ENCODE measurements at places on chromosomes 7 and 10.

DNA sequence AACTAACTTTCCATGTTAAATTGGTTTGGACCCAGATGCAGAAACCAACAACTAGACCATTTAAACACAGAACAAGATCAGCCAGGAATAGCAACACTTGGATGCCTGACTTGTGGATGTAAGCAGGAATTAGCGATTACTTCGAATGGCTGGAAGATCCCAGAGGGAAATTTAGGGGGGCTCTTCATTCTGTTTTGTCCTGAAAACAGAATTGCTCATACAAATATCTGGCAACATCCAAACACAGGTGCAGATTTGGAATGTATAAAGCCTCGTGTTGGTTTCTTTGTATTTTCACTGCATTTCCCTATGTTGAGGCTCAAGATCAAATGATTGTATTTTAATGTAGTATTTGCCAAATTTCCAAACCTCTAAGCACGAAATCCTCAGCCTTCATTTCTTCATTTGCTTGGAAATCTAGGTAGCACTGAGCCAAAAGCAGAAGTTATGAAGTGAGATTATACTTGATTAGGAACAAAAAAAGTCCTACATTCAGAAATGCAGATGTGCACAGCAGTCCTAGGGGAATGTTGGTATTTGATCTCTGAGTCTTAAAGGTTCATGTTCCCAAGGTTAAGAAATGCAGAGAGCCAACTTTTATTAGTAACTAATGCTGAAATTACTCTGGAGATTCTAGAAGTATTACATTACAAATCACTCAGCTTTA is 248.7 kb upstream of the TCF7L2 start:
- DNase-seq: no peak

DNA sequence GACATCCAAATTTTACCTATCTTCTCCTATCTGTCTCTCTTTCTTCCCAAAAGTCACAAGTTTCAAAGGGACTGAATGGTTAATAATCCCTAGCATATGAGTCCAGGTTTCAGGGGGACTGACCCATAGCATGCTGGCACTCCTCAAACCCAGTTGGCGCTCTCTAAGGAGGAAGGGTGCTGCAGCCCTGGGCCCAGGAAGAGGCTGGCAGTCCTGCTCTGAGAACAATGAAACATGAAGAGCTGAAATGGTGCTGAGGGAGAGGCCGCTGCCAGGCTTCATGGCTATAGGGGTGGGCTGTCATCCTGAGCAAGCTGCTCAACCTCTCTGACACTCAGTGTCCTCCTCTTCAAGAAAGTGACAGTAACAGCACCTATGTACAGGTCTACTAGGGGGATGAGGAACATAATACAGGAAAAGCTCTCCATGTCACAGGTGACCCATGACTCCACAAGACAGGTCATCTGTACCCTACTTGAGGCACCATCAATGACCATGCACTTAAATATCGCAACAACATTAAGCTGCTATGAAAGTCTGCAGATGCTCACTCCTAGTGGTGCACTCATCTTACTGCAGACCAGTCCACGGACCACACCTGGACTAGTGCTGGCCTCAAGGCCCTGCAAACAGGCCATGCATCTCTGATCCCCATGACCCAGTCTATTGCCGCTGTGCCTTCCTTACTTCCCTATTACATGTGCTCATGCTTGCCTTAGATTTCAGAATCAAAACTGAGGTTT is 17.0 kb downstream of the COBL start:
- DNase-seq: no peak

GRCh38 chr7:101402081-101402779 is 39.6 kb downstream of the COL26A1 start:
- DNase-seq: no peak

- DNase-seq: no peak
Observed at GRCh38 chr10:120420421-120420820, 36.6 kb upstream of the PLPP4 start.

- no peak for DNase-seq
Observed at GRCh38 chr7:9125246-9125645, 691.8 kb downstream of the NXPH1 start.

GRCh38 chr10:130905386-130905785 is 406.1 kb downstream of the TCERG1L start:
- no peak for DNase-seq

- no peak for DNase-seq
Observed at GRCh38 chr10:93680412-93681047, 21.9 kb downstream of the FRA10AC1 start.

GRCh38 chr7:11327633-11328032 is 354.0 kb downstream of the PHF14 start:
- DNase-seq: no peak

DNA sequence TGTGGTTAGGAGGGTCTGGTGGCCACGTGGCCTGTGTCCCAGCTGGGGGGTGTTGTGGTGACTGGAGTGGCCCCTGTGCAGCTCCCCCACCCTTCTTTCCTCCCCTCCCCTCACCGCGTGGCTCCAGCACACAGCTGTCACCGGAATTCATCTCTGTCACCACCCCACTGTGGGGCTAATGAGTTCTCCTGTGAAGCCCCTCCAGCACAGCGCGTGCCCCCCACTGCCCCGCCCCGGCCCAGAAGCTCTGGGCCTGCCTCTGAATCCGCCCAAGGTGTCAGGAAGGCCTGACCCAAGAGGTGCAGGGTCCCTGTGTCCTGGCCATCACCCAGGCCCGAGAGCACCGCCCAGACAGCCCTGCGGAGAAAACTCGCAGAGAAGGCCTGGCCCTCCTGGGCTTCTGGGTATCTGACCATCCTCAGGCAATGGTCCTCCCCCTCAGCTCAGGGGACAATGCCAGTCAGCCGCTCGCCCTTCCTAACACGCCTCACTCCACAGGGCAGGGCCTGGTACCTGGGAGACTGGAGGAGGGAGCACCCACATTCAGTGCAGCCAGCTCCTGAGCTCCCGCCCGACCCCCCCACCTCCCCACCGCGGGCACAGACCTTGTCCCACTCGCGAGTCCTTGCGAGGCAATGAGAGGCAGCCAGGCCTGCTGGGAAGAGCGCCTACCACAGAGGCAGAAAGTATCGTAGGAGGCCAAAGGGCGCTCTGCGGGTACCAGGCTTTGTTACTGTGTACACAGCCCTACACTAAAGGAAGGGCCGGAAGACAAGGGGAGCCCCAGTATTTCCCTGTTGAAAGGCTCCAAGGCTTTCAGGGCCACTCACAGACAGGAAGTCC is 38.2 kb downstream of the GBX1 start:
- no peak for DNase-seq

DNA sequence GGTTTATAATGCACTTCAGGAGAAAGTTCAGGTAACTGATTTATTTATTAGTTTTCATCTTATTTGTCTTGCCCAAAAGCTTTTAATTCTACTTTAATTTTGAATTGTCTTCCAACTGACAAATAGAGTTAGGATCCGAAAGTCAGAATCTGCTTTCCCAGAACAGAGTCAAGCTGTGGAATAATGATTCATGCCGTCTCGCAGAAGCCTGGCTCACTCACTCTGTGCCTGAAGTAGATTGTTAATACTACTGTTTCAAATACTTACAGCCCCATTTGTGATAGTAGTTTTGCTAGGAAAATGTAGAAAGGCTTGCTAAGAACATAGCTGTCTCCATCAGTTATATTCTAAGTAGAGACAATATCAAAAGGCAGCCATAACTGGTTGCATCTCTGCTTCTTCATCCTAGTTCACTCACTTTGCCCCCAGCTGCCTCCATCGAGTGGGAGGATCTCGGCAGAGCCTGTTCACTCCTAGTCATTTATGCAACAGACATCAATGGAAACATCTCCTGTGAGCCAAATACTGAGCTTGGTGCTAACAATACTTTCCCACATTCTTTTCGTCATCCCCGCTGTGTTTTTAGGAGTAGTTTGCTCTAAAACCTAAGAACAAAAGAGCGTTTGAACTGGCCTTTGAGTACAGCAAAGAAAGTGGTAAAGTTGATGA is 28.0 kb downstream of the ABRAXAS2 start:
- no peak for DNase-seq

DNA sequence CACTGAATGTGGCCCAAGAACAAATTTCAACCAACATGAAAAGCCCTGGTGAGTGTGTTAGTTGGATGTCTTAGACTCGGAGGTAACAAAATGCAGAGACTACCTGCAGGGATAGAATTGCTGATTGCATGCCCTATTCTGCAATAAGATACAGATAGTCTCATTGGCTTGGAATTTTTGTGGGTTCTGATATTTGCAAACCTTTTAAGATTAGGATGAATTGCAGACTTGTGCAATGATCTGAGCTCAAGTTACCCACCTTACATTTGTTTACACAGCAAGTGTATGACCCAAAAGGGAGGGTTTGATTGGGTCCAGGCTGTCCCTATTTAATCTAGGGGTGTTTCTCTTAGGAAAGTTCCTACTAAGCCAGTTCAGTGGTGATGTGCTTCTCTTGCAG is 45.4 kb downstream of the GPR37 start:
- no peak for DNase-seq

GRCh38 chr7:40643664-40644063 is 508.9 kb downstream of the SUGCT start:
- no peak for DNase-seq

GRCh38 chr10:111354859-111355258 is 278.0 kb downstream of the ADRA2A start:
- DNase-seq: no peak

DNA sequence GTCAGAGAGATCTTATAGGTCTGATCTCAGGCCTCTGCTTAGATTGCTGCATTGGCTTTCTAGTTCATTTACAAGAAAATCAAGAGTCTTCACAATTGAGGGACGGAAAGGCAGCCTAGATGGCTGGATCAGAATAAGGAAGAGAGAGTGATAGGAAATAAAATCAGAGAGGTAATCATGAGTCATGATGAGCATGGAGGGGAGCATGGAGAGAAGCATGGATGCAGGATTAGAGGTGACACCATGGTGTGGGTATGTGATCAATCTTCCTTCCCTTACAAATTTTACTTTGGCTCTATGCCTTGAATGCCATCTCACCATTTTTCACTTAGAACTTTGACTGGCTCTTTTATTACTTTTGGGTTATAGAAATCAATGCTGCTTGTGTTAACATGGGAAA is 1.4 kb downstream of the BCCIP start:
- no peak for DNase-seq

DNA sequence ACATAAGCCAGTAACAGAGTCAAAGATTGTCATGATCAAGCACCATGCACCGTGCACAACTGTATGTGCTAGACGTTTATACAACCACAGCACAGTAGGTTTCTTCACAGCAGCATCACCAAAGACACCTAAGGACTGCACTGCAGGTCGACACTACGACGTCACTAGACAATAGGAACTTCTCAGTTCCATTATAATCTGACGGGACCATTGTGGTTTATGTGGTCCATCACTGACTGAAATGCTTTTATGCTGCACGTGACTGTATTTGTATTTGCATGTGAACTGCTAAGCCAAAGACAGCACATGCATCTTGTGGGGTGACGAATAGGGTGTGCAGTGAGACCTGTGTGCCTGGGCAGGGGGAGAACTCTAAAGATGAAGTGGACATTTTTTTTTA is 164.9 kb downstream of the PARD3 start:
- no peak for DNase-seq

DNA sequence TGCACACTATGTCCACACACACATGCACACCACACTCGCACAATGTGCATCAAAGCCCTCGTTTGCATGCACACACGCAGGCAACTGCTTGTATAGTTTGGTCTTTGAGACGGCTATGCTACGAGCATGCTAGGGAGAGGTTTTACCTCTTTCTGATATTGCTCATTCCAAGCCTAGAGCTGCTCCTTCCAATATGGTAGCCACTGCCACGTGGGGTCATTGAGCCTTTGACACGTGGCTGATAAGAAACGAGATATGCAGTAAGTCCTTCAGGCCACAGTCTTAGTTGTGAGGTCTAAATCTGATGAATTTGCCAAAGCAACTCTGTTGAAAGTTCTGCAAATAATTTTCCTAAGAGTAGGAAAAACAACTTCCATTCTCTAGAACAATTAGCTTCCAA is 204.4 kb downstream of the KLF6 start:
- DNase-seq: no peak

- no peak for DNase-seq
Observed at GRCh38 chr10:96025566-96025965, 17.8 kb upstream of the CCNJ start.

DNA sequence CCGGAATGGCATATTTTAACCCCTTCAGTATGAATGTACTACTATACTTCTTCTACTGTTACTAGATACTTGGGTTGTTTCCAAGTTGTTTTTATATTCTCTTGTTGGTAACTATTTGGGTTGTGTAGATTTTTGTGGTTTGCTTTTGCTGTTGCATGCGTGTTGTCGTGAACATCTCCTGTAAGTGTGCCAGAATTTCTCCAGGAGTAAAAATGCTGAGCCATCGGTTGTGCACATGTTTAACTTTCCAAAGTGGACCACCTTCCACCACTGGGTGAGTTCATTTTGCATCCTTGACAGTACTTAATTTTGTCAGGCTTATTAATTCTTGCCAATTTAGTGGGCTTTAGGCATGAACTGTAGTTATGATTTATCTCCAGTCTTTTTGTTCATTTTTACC is 47.9 kb downstream of the CSGALNACT2 start:
- no peak for DNase-seq
